ENCODE measurements at places on chromosomes 4 and X.
A peak's percentile ranks its signal among the peaks of the same experiment; 100 is the strongest.

- DNase-seq: no peak
Observed at GRCh38 chr4:3420606-3420955, 21.2 kb upstream of the HGFAC start.

- no peak for DNase-seq
Observed at GRCh38 chr4:76523593-76523992, 88.6 kb downstream of the SHROOM3 start.

DNA sequence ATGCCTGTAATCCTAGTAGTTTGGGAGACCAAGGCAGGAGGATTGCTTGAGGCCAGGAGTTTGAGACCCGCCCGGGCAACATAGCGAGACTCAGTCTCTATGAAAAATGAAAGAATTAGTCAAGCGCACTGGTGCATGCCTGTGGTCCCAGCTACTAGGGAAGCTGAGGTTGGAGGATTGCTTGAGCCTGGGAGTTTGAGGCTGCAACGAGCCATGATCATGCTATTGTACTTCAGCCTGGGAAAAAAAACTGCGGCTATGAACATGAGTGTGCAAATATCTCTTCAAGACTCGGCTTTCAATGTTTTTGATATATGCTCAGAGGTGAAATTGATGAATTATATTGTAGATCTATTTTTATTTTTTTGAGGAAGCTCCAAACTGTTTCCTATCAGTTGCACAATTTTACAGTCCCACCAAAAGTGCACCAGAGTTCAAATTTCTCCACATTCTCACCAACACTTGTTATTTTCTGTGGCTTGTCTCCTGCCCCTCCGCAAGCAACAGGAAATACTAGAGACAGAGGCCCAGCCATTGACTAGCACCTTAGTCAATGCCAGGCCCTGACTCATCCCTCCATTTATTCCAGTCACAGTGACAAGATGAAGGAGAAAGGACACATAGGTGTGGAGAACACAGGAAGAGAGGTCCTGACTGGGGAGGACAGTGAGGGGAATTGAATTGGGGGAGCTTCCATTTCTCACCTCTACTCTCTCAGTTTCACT lies 33.1 kb upstream of the ZNF41 start:
- no peak for DNase-seq

- DNase-seq: no peak
Observed at GRCh38 chrX:25733148-25733547, 405.0 kb upstream of the MAGEB18 start.

DNA sequence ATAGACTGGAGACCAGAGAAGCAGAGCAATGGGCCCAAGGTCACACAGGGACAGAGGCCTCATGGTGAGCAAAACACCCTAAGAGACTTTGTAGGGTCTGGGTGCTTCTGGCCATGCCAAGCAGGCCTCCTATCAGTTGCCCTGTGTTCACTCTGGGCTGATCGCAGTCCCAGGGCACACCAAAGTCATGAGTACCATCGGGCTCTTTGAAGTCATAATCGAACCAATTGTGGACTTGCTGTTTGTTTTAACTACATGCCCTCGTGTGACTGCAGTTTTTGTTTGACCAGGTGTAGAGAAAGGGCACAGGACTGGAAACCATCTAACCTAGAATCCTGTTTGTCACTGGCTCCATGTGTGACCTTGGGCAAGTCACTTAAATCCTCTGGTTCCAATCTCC lies 172.5 kb upstream of the CPEB2 start:
- DNase-seq: no peak

- DNase-seq: no peak
Observed at GRCh38 chr4:39937683-39938268, 39.9 kb downstream of the PDS5A start.

DNA sequence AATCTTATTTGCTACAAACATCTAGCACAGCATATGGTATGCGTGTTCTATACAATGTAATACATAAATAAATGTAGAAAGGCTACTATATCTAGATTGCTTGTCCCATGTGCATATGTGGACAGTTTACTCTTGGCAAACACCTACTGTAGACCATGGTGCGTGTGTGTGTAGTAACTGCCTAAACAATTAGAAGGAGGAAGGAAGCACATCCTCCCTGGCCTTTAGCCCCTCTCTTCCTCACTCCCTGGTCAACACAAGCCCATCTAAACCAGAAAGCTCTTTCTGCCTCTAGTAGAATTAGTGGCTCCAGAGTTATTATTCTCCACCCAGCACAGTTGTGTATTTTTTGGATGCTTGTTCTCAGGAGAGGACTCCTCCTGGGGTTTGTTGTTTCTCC lies 73.9 kb downstream of the KDR start:
- no peak for DNase-seq

DNA sequence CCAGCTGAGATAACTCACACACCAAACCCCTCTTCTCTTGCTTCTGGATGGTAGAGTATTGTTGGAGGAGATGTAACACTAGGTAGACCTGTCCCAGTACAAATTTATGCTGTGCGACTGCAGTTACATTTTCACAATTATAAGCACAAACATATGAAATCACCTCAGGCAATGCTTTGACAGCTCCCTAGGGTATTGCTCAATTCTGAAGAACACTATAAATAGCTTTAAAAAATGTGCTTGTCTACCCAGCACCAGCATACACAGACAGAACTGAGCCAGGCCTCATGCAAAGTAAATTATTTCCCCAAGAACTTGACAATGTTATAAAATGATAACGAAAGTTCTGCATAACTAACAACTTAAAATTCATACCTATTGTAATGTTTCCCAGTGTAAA lies 1999.1 kb upstream of the ADGRL3 start:
- DNase-seq: no peak

GRCh38 chr4:65023883-65024670 lies 614.8 kb upstream of the TECRL start:
- DNase-seq: no peak

DNA sequence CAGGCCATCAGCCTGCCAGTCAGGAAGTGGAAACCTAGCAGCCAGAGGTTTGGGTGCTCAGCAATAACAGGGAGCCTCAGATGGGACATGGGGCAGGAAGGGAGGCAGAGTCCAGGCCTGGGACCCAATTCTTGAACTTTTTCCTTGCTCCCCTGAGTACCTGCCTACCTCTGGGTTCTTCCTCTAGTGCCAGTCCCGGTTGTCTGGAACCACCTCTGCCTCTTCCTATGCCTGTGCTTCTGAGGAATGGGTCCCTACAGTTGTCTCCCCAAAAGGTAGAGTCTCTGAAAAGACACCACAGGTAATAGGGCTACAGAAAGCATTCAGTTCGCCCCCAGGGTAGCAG lies 212.4 kb upstream of the MAMLD1 start:
- DNase-seq: no peak

DNA sequence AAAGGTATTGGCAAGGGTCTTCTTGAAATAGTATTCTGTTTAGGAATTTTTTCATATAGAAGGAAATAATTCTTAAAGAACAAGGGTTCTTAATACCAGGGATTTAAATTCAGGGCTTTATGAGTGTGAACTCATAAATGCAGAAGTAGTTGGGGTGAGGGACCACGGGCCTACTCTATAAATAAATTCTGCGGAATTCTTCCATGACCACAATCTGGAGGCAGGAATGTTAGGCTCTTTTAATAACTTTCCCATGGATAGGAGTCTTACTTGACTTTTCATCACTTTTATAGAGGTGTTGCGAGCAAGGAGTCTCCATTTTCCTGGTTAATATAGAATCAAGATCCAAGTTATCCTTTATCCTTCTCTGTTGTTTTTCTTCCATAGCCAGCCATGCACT lies 76.7 kb upstream of the SLC4A4 start:
- DNase-seq: no peak

- no peak for DNase-seq
Observed at GRCh38 chrX:116417968-116418367, 18.4 kb upstream of the SLC6A14 start.

DNA sequence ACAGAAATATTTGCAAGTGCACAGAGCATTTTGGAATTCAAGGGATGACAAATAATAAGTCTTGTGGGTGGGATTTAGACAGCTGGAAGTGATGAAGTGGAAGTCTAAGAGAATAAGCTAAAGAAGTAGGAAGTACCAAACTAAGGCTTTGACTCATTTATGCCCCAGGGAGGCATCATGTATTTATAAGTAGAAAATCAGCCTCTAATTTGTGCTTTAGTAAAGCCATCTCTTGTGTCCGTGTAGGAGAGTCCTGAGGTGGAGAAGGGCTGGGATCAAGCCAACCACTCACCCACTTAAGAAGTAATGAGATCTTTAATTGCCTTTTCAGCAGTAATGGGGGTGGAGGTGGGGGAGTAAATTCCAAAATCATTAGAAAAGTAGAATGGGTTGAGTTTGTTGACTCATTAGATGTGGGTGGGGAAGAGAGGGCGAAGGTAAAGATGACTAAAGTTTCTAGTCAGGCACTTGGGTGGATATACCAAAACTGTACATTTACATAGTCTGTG lies 356.7 kb downstream of the STIM2 start:
- DNase-seq: no peak

GRCh38 chr4:30866346-30866745 lies 146.2 kb downstream of the PCDH7 start:
- DNase-seq: no peak

GRCh38 chr4:135050086-135050717 lies 848.6 kb upstream of the PABPC4L start:
- no peak for DNase-seq

GRCh38 chr4:21413807-21414370 lies 534.7 kb downstream of the KCNIP4 start:
- no peak for DNase-seq

DNA sequence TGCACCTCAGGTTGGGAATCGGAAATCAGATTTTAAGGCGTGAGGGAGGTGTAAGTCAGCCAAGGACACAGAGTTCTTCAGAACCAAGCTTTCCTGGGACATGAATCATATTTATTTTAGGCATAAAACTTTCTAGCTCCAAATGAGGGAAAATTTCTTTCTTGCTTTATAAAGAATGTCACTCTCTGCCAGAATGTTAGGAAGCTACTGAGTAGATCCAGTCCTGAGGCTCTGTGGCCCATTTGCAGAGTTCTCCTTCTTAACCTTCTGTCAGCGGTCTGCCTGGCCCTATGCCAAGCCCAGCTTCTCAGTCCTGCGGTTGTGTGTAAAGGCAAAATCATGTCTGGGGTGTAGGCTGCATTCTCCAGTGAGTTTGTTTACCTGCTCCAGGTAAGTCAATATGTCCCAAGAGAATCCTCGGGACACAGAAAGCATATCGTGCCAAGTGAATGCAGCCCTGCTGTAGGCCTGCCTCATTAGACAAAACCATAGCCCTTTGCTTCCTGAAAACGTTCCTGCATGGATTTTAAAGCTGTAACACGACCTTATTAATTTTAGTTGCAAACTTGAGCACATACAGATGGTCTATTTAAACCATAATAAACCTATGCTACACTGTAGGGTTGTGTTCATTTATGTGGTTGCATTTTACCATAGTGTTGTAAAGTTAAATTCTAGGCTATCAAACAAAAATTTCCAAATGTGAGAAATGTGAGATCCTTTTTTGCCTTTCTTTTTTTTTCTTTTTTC lies 29.2 kb upstream of the CCNI start:
- DNase-seq: no peak

DNA sequence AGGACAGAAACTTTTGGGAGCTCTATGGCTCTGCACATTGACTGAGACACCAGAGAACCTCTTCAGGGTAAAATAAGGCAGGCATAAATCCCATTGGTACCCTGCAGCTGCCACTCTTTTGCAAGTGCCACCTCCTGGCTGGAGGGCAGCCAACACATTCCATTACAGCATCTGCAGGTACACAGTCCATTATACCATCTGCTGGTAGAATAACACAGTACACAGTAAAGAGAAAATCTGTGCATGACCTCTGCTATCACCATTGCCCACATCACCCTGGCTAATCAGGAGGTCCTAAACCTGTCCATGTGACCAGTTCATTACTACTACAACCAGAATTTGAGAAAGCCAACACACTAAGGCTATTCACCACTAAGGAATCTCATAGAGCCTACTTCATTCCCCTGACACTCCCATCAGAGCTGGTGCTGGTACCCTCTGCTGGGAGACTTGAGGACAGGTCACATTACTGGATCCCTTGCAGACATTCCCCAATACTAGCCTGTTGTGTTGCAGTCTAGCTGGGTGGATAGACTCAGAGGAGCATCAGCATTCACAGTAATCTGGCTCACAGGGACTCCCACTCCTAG lies 176.2 kb upstream of the TACR3 start:
- no peak for DNase-seq

DNA sequence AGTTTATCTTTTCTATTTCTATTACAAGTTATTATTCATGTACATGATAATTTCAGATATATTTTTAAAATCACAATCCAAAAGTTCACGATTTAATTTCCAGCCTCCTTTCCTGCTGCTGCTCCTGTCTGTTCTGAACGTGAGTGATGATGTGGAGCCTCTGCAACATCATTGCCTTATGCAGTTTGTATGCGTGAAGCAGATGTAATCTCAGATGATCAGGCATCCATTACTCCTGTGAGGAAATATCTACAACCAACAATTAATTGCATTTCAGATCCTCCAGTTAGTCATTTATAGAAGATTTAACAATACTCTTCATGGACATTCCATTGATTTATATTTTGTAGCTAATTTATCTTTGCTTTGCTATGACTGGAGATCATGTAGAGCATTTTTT lies 668.7 kb upstream of the EPHA5 start:
- DNase-seq: no peak

- DNase-seq: no peak
Observed at GRCh38 chrX:114787061-114787460, 203.2 kb downstream of the HTR2C start.

GRCh38 chr4:22522206-22522605 lies 6.3 kb upstream of the ADGRA3 start:
- DNase-seq: no peak

- DNase-seq: peak; percentile 53
Observed at GRCh38 chrX:71178908-71179307, 34.3 kb downstream of the NLGN3 start.

DNA sequence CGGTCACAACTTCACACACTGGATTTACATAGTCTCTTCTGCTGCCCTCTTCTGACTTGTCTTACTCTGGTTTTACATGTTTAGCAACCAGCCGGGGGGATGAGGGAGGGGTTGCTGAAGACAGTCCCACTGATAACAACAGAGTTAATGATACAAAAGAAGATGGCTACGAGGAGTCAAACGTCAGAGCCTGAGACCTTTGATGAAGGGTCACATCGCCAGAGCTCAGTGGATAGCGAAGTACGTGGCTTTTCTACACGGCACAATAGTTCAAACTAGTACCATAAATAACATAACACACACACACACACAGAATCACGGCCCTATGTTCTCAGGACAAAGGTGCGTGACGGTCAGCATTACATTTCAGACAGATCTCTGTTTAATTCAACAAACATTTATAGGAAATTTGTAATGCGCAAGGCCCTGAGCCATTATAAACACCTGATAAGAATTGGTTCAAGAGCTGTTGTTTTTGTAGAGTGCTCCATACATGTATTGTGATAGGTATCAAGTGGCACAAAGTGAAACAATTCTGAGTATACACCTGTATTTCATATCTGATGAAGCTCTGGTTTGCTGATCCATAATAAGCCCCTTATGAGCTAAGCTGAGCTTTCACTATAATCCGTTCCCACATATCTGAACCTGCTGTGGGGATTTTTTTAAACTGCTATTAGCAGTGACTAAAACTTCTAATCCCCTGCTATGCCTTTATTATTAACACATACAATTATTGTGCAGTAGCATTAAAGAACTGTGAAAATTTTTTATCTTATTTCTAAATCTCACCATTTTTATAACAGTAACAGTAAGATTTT lies 100.0 kb downstream of the NR3C2 start:
- no peak for DNase-seq

Data from hippocampal formation (tissue), 2 donors.